ENCODE measurements at places on chromosomes 11 and 22. TPM values are rescaled to one million over a fixed set of nuclear protein-coding genes. Genes with fewer than 3 reads are reported as not detected.

Gene C2CD3
- total RNA-seq, result 40.9 TPM

Gene PKP3
- total RNA-seq, result 56.9 TPM

Gene PHOX2A
- total RNA-seq, result not detected

Gene KRTAP5-9
- total RNA-seq, result 0.26 TPM

Gene GLB1L3
- total RNA-seq, result not detected

Gene SCUBE2
- 1.2 TPM for total RNA-seq

Gene MUC5AC
- 0.02 TPM for total RNA-seq

Gene AQP11
- 2.2 TPM for total RNA-seq

Gene CDC45
- total RNA-seq, result 18.1 TPM

Gene MYEOV
- total RNA-seq, result not detected

Gene BTBD18
- not detected for total RNA-seq

Gene SCO2
- total RNA-seq, result 3.7 TPM

Gene MOGAT2
- not detected for total RNA-seq

Gene KRTAP5-1
- not detected for total RNA-seq

DNA sequence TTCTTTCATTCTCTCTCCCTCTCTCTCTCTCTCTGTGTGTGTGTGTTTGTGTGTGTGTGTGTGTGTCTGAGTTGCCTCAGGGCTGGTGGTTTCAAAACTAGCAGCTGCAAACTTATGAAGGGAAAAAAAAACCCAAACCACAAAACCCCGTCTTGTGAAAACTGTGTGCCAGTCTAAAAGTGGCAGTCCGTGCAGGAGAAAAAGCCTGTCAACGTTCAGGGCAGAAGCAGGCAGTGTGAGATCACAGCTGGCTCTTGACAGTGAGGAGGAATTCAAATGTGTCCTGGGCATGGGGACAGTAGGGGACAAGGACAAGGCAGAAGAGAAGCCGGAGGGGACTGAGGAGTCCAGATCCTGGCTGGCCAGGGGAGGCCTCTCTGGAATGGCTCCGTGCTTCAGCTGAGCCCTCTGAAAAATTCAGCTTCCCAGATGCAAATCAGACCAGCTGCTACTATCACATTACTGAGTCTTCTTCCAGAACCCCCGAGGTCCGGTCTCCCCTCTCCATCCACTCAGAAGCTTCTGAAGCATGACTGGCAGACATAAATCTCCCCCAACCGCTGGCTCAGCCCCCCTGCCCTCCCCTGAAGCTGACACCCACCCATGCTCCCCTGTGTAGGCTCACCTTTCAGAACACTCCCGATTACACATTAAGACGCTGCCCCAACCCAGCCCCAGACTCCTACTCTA is 31.9 kb downstream of the FLI1 start:
- no peak for DNase-seq

DNA sequence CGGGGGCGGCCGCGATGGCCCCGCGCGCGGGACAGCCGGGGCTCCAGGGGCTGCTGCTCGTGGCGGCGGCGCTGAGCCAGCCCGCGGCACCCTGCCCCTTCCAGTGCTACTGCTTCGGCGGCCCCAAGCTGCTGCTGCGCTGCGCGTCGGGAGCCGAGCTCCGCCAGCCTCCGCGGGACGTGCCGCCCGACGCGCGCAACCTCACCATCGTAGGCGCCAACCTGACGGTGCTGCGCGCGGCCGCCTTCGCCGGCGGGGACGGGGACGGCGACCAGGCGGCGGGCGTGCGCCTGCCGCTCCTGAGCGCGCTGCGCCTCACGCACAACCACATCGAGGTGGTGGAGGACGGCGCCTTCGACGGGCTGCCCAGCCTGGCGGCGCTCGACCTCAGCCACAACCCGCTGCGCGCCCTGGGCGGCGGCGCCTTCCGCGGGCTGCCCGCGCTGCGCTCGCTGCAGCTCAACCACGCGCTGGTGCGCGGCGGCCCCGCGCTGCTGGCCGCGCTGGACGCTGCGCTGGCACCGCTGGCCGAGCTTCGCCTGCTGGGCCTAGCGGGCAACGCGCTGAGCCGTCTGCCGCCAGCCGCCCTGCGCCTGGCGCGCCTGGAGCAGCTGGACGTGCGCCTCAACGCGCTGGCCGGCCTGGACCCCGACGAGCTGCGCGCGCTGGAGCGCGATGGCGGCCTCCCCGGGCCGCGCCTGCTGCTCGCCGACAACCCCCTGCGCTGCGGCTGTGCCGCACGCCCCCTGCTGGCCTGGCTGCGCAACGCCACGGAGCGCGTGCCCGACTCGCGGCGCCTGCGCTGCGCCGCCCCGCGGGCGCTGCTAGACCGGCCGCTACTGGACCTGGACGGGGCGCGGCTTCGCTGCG is 697 bp downstream of the TPBGL start:
- peak; percentile 92 for DNase-seq

GRCh38 chr11:86313793-86314192 is 11.8 kb downstream of the HIKESHI start:
- no peak for DNase-seq

GRCh38 chr22:20581503-20582170 is 74.2 kb downstream of the MED15 start:
- DNase-seq, result no peak

- peak; percentile 9 for DNase-seq
Measured at GRCh38 chr11:2208691-2209369, 37.2 kb upstream of the TH start.

DNA sequence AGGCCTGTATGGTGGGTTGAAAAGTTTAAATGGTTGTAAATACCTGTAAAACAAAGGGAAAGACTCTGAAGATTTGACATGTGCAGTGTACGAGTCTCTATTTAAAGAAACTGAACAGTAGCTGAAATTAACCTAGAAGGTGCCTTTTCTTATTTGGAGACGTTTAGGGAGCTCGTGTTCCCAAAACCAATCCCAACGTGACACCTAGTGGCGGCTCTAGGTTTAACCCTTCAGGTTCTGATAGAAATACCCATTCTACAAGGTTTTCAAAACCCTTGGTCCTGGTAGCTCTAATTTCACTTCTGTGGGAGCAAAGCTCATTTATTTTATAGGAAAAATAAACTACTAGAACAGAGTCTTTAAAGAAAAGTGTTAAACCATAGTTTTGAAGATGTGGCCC is 258.3 kb downstream of the LRRC4C start:
- DNase-seq, result peak; percentile 49

- DNase-seq, result no peak
Measured at GRCh38 chr22:48391171-48391711, 1436.4 kb downstream of the BRD1 start.

- no peak for DNase-seq
Measured at GRCh38 chr22:27218012-27218920, 560.9 kb downstream of the MIAT start.

DNA sequence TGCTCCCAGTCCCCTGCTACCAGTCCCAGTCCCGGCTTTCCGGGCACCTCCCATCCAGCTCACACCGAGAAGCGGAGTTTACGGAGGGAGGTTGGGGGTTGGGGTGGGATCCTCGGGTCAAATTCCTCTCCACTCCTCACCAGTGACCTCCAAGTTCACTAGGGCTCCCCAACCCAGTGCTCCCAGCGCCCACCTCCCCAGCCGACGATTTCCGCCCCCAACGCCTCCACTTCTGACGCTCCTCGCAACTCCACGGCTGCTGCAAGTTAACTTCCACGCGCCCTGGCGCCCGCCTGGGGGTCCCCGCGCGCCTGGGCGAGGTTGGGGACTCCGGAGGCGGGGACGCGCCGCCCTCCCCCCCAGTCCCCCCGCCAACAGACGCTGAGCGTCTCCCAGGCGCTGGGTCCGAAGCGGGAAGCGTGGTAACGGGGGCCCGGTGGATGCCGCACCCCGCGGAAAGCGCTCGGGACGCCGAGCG is 526 bp downstream of the TPST2 start:
- peak; percentile 12 for DNase-seq

- DNase-seq, result no peak
Measured at GRCh38 chr11:1310772-1311468, 1.5 kb upstream of the TOLLIP start.

GRCh38 chr11:76659672-76660532 is 10.6 kb downstream of the LRRC32 start:
- DNase-seq, result no peak

DNA sequence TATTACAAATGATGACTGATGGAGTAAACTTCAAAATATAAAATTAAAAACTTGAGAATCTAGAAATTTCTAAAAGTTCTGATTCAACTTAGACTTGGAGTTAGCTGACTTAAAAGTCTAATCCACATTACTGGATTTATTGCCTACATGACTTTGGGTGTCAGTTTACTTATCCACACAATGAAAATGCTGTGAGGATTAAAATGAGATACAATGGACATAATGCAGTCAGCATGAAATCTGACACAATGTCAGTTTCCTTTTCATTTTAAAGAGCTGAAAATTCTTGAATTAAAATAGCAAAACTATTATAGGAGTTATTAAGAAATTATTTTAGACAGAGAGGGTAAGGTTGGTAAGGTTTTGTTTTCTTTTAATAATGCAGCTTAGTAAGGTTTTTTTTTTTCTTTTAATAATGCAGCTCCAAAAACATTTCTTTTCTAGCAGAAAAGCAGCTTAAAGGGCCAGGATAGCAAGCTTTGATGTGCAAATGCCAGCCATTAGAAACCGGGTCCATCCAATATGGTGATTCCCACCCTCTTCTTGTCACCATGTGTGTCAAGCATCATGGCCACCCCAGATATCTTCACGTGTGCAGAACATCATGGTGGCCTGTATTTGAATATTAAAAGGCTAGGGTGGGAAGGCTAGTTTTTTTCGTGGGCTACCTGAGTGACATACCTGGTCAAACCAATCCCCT is 18.9 kb downstream of the APIP start:
- no peak for DNase-seq

- no peak for DNase-seq
Measured at GRCh38 chr22:49040754-49041467, 786.8 kb downstream of the BRD1 start.
